Activated T-cell treated with anti-CD3 and anti-CD28 coated beads, Interleukin-2, amount 50 U/mL, for 48 hours (primary cell): ENCODE measurements at places on chromosomes 6 and 20.

DNA sequence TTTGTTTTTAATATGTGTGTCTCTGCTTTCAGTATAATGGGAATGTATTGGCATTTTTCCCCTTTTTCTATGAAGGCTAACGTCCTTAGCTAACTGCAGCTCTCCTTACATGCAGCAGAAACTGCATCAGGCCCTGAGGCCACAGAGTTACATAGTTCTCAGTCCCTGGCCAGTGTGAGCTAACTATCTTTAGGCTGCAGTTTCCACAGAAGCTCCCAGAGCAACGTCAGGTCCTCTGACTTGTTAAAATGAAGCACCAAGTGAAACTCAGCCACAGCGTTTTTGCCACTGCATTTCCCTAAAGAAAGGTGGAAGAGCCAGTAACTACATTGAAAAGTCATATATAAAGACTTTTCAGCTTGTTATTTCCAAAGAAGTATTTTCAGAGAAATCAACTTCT lies 244.7 kb downstream of the CBLN4 start:
- DNase-seq = no peak

DNA sequence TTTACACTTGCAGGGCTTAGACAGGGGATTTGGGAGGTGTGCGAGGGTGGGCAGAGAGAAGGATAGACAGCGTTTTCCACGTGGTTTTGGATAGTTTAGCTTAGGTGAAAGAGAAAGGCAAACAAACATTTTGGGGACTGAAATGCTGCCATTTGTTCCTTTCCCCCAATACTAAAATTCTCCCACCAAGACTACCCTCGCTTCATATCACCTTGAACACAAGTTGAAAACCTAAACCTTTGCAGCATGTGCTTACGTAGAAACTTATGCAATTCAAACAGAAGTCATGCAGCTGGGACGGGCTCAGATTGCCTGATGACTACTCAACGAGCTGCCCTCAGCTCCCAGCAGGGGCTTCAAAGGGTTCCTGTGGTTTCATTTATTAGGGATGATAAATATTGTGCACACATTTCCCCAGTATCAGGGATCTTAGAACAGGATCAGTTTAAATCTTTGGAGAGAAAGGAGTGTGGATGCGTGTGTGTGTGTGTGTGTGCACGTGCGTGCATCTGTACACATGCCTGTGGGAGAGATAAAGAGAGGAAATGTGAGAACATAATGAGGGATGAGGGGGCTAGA lies 77.3 kb downstream of the SLC22A23 start:
- DNase-seq = no peak

GRCh38 chr20:10591946-10592521 lies 81.8 kb downstream of the JAG1 start:
- no peak for DNase-seq

DNA sequence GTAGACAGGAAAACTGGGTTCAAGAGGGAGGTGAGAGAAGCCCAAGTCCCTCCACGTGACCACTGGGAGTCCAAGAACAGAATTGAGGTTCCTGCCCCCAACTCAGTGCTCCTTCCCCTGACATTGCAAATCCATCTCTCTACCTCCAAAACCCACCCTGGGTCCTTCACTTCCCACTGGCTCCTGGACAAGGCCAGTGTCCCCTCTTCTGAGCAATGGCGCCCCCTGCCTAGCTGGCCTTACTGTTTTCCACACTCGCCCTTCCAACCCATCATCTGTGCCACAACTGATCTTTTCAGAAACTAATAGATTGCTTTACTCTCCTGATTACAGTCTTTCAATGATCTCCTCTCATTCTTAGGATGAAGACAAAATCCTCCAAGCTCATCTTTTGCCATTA lies 200.3 kb downstream of the ANKRD60 start:
- DNase-seq = peak; percentile 14

- no peak for DNase-seq
Measured at GRCh38 chr20:46025376-46025783, 3.6 kb upstream of the SLC12A5 start.

DNA sequence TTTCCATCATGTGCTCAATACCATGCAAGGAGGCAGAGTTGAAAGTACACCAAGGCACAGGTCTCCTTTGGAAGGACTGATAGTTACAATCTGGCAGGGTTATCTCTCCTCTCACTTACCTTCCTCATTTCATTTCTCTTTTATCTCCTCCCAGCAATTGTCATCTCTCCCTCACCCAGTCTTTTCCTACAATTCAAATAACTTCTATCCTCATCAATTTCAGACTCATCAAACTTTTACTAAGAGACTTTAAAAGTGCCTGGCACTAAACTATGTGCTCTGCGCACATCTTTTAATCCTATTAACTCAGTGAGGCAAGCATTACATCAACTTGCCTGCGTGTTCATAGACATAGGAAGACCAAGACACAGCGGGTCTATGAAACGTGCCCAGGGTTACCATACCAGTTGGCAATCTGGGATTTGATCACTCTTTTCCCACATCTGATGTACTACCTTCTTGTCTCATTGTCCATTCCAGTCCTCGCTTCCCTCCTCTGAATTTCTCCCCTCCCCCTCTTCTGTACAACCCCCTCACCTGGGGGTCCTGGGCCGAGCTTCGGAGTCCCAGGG lies 1.2 kb downstream of the VARS1 start:
- no peak for DNase-seq

GRCh38 chr6:107196152-107196551 lies 80.8 kb upstream of the BEND3 start:
- DNase-seq = no peak

DNA sequence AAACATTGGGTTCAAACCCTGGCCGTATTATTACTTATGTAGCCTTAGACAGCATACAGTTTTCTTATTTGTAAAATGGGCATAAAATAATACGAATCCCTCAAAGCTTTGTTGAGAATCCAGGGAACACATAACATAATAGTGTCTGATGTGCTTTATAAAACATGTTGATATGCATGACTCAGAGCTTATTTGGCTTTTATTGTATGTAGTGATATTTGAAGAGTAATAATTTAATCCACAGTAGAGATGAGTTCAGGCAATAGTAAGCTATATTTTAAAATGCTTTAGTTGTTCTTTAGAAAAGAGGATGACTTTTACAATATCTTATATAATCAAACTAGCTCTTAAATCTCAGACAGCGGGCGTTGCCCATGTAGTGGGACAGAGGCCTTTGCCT lies 176.4 kb downstream of the SIM1 start:
- no peak for DNase-seq

- DNase-seq = no peak
Measured at GRCh38 chr6:11113038-11113437, 1.5 kb upstream of the ERVFRD-1 start.
